ENCODE measurements at places on chromosomes 4 and X.

DNA sequence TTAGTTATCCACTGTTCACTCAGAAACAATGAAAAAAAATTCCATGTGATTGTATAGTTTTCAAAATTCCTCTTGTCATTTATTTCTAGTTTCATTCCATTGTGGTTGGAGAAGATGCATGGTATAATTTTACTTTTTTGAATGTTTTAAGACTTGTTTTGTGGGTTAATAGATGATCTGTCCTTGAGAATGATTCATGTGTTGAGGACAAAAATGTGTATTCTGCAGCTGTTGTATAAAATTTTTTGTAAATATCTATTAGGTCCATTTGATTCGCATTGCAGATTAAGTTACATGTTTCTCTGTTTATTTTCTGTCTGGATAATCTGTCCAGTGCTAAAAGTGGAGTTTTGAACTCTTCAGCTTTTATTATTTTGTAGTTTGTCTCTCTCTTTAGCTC, 65.4 kb downstream of the RTL3 start:
- DNase-seq: no peak

DNA sequence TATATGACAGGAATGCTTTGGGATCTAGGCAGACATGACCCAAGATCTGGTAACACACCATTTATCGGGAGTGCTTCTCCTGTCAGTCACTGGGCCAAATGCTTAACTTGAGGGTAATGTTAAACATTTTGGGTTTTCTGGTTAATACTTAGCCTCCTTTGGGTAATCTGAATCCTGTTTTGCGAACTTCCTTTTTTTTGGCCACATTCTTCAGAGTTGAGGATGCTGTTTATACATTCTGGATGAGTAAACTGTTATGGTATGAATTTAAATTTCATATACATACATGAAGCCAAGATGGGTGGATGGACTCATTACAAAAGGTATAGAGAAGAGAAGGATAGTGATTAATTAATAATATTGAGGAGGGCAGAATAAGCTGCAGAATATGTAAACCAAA, 36.1 kb downstream of the MID1IP1 start:
- DNase-seq: no peak

- DNase-seq: no peak
Measured at GRCh38 chr4:153780221-153780620, 8.7 kb downstream of the SFRP2 start.

DNA sequence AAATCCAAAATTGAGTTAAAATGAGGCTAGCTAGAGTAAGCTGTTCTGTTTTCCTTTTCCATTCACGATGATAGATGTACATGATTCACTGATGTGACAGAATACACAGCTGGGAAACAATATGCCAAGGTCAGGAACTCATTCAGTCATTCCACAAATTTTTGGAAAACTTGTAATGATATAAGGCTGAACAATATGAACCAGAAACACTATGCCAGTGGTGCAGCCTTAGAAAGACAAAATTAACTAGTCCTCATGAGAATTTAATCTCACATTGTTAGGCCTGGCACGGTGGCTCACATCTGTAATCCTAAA, 50.0 kb upstream of the NDST3 start:
- no peak for DNase-seq

- DNase-seq: no peak
Measured at GRCh38 chrX:133053861-133054598, 42.9 kb downstream of the USP26 start.

- DNase-seq: no peak
Measured at GRCh38 chr4:174284487-174284886, 776 bp downstream of the CEP44 start.

DNA sequence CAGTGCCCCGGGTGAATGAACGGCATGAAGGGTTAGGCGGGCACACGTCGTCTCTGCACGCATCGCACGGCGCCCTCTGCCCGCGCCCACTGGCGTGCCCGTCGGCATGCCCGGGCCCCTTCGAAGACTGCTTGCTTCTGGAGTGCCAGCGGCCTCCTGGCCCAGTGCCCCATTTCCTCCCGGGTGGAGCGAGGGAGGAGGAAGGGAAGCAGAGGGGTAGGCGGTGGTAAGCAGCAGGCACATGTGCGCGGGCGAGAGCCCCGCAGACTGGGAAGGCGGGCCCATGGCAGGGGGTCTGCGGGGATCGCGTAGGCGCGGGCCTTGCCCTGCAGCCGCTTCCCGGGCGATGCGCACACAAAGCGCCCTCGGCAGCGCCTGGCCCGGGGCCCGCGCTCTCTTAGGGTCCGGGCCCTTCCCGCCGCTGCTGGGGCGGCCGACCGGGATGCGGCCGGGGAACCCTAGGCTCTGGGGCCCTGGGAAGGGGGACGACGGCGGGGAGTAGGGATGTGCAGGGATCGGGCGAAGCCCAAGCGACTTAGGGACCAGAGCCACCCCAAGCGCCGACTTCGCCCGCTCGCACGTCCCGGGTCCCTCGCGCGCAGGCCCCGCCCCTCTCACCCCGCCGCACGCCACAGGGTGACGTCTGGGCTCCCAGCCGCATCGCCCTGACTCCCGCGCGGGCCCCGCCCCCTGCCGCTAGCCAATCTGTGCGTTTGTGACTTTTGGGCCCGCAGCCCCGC, 866 bp upstream of the EMD start:
- DNase-seq: peak; percentile 40

DNA sequence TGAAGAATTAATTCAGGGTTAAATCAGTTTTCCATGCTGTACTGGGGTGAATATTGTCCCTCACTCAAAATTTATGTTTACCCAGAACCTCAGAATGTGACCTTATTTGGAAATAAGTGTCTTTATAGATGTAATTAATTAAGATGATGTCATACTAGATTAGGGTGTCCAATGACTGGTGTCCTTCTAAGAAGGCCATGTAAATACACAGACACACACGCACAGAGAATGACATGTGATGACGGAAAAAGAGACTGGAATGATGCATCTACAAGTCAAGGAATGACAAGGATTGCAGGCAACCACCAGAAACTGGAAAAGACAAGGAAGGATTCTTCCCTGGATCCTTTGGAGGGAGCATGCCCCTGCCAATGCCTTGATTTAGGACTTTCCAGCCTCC, 84.6 kb upstream of the GPR34 start:
- no peak for DNase-seq

DNA sequence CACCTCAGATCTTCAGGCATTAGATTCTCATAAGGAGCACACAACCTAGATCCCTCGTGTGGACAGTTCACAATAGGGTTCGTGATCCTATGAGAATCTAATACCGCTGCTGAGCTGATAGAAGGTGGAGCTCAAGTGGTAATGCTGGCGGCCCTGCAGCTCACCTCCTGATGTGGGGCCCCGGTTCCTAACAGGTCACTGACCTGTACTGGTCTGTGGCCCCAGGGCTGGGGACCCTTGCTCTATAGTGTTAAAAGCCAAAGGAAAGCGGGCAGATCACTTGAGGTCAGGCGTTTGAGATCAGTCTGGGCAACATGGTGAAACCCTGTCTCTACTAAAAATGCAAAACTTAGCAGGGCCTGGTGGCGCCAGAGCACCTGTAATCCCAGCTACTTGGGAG, 1047.0 kb upstream of the FTHL17 start:
- DNase-seq: no peak

GRCh38 chr4:29581457-29581856, 1138.7 kb upstream of the PCDH7 start:
- DNase-seq: no peak

DNA sequence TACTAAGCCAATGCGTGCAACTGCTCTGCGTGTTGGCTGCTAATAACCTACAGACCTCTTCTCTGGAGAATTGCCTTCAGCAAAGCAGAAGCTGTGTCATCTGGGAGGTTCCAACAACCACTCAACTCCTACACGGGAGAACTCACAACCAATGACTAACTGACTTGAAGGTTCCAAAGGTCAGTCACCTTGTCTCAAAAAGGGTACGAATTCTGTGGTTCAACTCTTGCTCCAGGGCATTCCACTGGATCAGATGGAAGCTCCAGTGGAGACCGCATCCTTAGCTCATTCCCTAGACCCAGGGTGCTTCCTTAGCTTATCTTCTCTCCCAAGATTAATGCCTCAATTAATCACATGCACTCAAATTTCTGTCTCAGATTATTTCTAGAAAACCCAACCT, 222.7 kb downstream of the CHIC2 start:
- no peak for DNase-seq

DNA sequence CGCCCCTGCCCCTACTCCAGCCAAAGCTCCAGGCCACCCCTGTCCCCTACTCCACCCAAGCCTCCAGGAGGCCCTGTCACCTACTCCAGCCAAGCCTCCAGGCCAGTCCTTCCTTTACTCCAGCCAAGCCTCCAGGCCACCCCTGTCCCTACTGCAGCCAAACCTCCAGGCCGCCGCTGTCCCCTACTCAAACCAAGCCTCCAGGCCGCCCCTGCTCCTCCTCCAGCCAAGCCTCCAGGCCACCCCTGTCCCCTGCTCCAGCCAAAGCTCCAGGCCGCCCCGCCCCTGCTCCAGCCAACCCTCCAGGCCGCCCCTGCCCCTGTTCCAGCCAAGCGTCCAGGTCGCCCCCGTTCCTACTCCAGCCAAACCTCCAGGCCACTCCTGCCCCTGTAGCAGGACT, 5.1 kb upstream of the ASMT start:
- DNase-seq: no peak

DNA sequence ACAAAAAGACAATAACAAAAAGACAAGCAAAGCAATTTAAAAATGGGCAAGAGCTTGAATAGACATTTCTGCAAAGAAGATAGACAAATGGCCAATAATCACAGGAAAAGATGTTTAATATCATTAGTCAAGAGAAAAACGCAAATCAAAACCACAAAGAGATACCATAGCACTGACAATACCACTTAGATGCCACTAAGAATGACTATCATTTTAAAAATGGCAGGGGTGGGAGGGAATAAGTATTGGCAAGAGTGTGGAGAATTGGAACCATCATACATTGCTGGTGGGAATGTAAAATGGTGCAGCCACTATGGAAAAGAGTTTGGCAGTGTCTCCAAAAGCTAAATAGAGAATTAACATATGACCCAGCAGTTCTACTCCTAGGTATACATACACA, 15.1 kb upstream of the EXOC1 start:
- DNase-seq: no peak

GRCh38 chr4:2948895-2949781, 14.1 kb downstream of the NOP14 start:
- DNase-seq: peak; percentile 24

- DNase-seq: no peak
Measured at GRCh38 chr4:7656244-7656800, 221.6 kb upstream of the PSAPL1 start.

GRCh38 chr4:27662426-27662825, 801.8 kb downstream of the STIM2 start:
- no peak for DNase-seq

GRCh38 chrX:3627594-3627993, 85.9 kb downstream of the PRKX start:
- DNase-seq: no peak

DNA sequence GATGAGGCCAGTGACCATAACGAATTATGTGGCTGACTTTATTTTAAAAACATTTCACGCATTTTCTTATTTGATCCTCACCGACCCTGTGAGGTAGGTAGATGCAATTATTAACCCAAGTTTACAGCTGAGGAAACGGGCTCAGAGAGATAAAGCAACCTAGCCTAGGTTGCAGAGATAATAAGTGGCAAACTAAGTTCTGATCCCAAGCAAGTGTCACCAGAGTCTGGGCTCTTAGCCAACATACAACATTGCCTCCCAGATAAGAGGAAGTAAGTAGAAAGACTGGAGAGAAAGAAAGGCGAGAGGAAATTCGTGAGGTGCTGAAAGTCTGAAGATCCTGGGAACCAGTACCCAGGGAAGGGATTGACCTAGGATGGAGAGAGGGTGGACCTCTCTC, 77.4 kb upstream of the GPR50 start:
- no peak for DNase-seq

GRCh38 chr4:91085961-91086360, 958.8 kb downstream of the CCSER1 start:
- no peak for DNase-seq

- DNase-seq: no peak
Measured at GRCh38 chr4:131192318-131192717, 1956.8 kb upstream of the PCDH10 start.

DNA sequence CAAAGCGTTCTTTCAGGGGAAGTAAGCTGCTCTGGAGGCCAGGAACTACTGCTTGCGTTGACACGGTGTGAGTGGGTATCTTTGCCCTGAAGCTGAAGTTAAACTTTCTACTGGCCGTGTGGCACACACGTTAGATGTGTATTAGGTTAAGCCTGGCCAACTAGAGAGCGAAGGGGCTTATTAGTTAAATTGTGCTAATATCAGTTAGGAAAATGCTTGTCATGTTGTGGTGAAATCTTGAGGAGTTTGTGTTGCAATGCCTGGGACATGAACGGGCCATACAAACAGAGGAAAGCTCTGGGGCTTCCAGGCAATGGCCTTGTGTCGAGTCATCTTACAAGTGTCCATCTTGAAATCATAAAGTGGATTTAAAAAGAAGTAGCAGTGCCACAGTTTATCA, 62.6 kb downstream of the NSUN7 start:
- no peak for DNase-seq
